Glutamatergic neuron (in vitro differentiated cells): ENCODE measurements at places on chromosomes 2 and 18.

- no peaks in the 10 kb centered on the region for H3K4me1 ChIP-seq
- H3K27ac ChIP-seq, result no peak overlapping the region
- H3K36me3 ChIP-seq, result no peaks in the 10 kb centered on the region
- no peaks in the 10 kb centered on the region for H3K27me3 ChIP-seq
These were observed 246.1 kb upstream of the FN1 start for GRCh38 chr2:215681799-215682596.

- no peak overlapping the region for H3K4me3 ChIP-seq
- H3K27me3 ChIP-seq, result no peaks in the 10 kb centered on the region
- no peak for DNase-seq
- no peaks in the 10 kb centered on the region for H3K36me3 ChIP-seq
These were observed 140.0 kb upstream of the SERTAD2 start for GRCh38 chr2:64793701-64794100.

DNA sequence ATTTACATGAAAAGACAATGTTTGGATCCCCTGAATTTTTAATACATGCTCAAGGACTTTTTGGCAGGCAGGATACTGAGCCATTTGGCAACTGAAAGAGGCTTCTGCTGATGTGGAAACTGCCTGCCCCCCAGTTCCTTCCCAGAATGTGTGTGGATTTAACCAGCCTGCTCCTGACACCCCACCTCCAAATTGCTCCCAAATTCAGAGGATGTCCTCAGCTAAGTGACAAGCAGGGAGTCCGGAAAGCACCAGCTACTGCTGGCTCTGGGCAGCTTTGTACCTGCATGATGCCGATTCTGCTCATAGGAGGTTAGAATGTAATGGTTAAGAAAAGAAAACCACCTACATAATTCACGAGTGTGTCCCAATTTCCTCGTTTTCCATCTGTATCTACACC, 197.5 kb downstream of the CDH20 start:
- no peak overlapping the region for H3K27ac ChIP-seq
- no peaks in the 10 kb centered on the region for H3K27me3 ChIP-seq
- H3K4me3 ChIP-seq, result no peak overlapping the region
- peaks cover 6% of the 10 kb centered on the region for H3K36me3 ChIP-seq
- peaks cover 22% of the 10 kb centered on the region for H3K4me1 ChIP-seq

DNA sequence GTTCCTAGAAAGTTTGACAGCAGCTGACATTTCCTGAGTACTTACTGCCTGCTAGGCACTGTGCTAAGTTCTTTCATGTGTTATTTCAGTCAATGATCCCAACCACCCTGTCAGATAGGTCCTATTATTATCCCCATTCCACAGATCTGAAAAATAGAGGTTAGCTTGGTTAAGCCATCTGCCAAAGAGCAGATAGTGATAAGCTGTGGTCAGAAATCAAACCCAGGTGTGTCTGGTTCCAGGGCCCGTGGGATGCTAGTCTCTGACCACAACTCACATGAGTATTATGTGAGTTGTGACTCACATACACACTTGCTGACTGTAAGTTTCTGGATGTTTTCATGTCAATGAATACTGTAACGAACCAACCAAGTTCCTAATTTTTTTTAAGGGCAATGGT, 132.0 kb upstream of the APCDD1 start:
- peaks cover 8% of the 10 kb centered on the region for H3K36me3 ChIP-seq
- H3K4me3 ChIP-seq, result no peak overlapping the region
- no peak for DNase-seq
- no peaks in the 10 kb centered on the region for H3K27me3 ChIP-seq
